ENCODE measurements at places on chromosomes 2 and 18. TPM values are rescaled to one million over a fixed set of nuclear protein-coding genes. Genes with fewer than 3 reads are reported as not detected.

DNA sequence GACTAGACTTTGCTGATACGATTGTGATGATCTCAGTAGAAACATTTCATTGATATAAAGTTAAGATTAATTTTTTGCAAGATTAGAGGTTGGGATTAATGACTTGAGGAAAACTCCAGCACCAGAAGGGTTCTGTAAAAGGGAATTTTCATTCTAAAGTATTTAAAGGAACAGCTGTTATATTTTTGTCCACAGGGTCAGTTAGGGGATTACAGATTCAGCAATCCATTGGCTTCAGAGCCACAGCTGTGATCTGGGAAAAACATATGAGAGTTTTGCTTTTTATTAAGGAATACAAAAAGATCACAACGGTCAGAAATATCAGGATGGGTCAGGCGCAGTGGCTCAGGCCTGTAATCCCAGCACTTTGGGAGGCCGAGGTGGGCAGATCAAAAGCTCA is 19.6 kb upstream of the REV1 start:
- no peak for DNase-seq

DNA sequence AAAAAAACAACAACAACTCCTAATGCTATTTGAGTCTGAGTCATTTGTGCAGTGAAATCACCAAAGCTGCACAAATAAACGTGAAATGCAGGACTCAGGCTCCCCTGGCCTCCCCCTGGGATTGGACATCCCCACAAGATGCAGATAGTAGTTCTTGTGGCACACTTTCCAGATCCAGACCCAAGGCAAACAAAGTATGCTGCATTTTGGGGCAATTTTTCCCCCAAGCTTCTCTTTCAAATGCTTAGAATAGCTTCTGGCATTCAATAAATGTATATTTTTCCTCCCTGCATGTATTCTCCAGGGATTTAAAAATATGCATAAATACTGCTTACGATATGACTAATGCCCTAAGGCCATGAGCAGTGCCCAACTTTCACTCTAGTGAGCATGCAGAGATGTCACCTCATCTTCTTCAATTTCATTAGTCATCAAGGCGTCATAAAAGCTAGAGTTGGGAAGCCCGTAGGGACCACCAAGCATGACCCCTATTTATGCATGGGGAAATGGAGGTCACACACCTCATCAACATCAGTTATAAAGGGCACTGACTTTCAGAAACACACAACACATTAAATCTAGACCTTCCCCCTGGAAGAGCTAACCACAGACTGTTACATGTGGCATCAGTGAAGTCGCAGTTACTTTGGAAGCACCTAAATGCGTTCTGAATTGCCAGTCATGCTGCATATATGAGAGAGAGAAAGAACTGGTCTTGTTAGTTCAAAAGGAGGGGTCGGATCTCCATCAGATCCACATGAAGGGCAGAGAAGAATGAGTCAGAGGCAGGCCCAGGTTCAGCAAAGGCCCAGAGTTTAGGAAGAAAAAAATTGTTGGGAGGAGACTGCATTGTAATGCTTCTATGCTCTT is 374.1 kb downstream of the LPIN1 start:
- DNase-seq = no peak

DNA sequence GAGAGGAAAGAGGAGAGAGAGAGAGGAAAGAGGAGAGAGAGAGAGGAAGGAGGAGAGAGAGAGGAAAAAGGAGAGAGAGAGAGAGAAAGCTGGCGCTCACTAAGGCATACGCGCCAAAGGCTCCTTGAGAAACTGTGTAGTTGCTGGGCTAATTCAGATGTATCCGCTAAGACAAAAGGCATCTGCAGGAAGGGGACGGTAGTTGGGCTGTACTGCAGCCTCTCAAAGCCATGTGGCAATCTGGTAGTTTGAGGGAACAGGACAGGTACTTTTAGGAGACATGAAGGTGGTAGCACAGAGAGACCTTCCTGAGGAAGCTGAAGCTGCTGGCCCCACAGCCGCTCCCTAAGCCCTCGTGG is 31.6 kb downstream of the THNSL2 start:
- DNase-seq = no peak

- DNase-seq = no peak
Observed at GRCh38 chr2:3662239-3662638, 4.2 kb downstream of the ALLC start.

The SPRED2 gene
- total RNA-seq = 14.6 TPM

Measured in SK-MEL-5 (cell line).